Common myeloid progenitor, CD34-positive (primary cell): ENCODE measurements at places on chromosomes 11 and 22.
A peak's percentile ranks its signal among the peaks of the same experiment; 100 is the strongest.

- DNase-seq = no peak
Observed at GRCh38 chr11:67576735-67577475, 6.7 kb upstream of the GSTP1 start.

DNA sequence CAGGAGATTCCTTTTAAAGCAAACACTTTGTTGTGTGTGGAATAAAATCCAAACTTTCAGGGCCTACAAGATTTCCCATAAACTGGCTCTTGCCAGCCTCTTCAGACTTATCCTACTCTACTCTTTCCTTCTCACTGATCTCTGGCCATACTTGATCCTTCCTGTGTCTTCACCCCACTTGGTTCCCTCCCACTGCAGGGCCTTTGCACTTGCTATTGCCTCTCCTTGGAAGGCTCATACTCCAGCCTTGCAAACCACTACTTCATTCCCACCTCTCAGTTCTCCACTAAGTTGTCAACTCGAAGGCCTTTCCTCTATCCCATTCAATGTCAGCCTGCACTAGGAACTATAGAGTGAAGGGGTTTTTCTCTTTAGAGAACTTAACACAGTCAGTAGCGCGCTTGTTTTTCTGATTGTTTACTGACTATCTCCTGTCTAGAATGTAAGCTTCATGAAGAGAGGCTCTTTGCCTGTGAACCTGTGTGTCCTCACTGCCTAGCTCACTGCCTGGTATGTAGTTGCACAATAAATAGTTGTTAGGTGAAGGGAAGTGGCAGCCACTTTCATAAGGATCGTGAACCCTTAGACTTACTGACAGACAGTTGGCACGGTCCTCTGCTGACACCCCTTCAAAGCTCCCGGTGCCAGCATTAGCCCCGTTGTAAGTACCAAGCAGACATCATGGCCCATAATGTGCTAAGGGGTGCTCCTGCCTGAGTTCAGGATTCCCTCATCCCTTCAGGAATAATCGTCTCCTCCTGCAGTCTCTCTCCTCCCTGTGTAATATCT is 833 bp upstream of the ME3 start:
- no peak for DNase-seq

GRCh38 chr11:92681586-92681985 is 287.9 kb upstream of the MTNR1B start:
- DNase-seq = no peak

DNA sequence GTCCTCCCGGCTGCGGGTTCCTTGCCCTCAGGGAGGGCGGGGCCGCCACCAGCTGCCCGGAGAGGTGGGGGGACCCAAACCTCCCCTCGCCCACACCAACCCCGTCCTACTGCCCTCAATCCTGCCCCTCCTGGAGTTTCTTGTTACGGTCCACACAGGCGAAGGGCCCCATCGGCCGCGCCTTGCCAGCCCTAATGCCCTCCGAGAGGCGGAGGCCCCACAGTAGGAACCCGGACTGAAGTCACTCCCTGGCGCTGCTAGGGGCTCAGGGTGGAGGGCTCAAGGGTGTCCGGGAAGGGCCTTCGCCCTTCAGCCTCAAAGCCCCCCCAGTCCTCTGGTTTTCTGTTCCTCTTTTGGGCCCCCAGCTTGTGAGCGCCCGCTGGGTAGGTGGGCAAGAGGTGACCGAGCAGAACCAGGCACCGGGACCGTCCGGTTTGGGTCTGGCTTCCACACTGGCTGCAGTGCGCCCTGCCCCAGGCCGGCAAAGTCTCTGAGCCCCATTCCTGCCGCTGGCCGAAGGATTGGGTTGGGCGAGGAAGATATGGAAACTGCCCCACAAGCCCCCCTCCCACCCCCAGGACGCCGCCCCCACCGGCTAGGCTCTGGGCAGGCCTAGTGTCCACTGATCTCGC is 24.5 kb downstream of the DUSP8 start:
- no peak for DNase-seq

DNA sequence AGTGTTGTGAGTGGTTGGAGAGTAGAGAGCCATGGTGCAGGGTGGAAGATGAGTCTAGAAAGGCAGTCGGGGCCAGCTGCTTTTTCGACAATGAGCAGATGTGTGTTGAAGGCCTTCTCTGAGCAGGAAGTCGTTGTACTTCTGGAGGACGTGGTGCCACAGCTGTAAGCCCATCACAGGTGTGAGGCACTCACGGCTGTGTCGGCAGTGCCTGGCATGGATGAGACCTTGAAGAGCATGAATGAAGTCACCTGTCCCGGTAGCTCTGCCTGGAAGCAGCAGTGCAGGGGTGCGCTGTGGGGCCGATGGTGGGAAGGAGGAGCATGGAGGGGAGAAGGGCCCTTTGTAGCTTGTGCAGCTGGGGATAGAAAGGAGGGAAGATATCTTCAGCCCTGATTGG is 165.2 kb downstream of the PKNOX2 start:
- DNase-seq = no peak

DNA sequence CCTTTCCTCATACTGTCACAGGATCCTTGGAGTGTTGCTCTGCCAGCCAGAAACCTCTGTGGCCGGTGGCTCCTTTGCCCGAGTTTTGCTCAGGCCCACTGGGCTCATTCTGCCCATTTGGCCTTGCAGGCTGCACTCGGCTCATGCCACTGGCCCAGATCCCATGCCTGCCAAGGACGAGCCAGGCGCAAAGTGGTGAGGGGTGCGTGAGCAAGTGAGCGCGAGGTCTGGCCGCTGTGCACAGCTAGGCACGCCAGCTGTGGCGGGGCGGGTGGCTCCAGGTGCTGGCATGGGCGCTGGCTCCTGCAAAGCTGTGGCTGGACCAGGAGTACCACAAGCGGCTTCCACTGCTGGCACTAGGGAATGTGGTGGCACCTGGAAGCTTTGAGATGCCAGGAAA is 2.8 kb upstream of the RNF141 start:
- no peak for DNase-seq

DNA sequence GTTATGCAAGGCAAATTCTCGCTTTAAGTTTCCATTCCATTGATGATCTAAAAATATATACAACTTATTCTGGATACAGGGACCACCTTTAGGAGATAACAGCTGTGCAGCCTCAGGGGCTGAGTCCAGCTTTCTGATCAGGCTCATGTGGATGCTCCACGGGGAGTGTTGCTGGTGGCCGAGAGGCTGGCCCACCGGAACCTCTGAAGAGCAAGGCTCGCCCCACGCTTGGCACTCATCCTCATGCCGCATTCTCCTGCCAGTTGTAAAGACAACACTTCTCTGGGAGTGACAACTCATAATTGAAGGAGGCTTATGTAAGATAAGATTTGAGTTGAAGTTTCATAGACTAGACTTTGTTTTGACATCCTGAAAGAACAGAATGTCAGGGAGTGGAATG is 123.5 kb downstream of the MPPED1 start:
- no peak for DNase-seq

GRCh38 chr22:24142831-24143230 is 38.5 kb upstream of the SUSD2 start:
- no peak for DNase-seq

DNA sequence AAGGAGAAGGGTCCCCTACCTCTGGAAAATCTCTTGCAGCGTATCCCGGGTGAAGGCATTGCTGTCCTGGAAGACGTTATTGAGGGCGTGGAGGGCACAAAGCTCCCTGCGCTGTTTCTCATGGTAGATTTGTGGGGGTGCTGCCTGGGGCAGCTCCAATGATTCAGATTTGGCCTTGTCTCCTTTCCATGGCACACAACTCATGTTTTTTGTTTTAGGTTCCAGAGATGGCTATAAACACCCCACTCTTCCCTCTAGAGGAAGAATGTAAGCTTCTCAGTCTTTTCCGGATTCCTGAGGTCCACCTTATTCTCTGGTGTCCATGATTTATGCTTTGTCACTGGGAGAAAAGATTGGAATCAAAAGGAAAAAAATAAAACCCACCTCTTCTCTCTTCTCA is 959 bp downstream of the JOSD1 start:
- DNase-seq = no peak

DNA sequence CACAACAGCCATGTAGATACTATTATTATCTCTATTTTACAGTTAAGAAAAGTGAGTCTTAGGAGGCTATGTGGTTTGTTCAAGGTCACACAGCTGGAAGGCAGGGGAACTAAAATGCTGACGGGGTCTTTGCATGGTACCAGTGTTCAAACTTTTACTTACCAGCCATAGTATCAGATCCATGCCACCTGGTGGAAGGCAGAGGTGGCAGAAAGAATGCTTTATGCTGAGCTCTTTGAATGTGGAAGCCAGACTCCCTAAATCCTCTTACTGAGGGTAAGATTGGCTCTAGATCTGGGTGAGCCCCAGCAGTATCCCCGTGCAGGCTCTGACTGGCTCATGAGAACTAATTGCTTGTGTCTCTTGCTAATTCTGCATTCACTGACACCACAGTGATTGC is 54.3 kb upstream of the NAV2 start:
- DNase-seq = peak; percentile 48

DNA sequence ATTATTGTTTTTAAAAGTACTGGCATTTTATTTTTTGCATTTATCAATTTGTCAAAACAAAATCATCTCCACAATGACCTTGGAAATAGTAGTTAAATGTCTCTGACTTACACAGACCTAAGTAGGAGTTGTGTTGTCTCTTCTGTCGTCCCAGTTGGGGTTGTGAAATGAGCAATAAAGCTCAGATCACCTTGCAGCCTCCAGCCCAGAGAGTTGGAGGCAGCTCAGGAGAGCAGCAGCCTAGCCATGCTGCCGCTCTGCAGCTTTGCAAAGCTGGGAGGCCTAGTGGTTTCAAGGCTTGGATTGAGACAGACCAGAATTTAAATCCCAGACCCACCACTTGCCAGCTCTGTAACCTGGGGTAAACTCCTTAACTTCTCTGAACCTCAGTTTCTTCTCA is 65.2 kb upstream of the CRYBB3 start:
- DNase-seq = no peak

- DNase-seq = no peak
Observed at GRCh38 chr11:60984636-60985035, 13.2 kb downstream of the CD6 start.

DNA sequence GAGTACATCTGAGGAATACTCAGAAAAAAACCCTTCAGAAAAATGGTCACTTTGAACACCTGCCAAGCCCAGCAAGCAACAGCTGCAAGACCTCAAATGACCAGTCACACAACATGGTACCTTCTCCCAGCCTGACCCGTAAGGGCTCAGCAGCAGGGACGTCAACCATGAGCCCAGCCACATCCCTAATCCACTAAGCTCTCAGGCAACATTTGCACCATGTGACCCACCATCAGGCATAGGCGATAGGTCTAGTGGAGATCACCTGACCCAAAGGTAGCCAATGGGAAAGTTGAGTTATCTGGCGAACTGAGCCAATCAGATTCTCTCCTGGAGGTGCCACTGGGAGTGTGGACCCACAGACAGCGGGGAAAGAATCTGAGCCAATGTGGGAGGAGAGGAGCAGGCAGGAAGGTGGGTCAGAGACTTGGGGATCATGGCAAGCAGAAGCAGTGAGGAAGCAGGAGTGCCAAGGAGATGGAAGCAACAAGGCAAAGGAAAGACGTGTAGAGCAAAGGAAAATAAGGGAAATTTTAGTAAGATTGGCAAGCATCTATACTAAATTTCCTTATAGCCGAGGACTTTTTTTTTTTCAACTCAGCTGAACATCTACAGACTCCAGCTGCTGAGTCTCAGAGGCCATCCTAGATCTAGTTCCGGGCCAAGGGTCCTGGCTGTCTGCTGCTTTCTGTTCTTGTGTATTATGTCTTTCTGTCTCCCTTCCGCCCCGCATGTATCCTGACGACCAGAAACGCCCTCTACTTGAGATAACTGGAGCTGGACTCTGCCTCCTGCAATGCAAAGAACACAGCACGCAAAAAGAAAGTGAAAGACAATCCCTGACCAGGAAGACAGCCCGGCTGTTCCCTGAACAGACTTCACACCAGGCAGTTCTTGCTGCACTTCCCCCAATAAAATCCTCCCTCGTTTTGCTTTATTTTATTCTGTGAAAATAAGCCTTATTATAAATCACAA is 11.0 kb upstream of the PLAAT2 start:
- peak; percentile 89 for DNase-seq

GRCh38 chr11:106925245-106925644 is 93.0 kb downstream of the GUCY1A2 start:
- DNase-seq = no peak
